ENCODE measurements at places on chromosomes 4 and X. TPM values are rescaled to one million over a fixed set of nuclear protein-coding genes. Genes with fewer than 3 reads are reported as not detected.

- no peak for DNase-seq
Observed at GRCh38 chr4:110998320-110998719, 375.4 kb upstream of the PITX2 start.

DNA sequence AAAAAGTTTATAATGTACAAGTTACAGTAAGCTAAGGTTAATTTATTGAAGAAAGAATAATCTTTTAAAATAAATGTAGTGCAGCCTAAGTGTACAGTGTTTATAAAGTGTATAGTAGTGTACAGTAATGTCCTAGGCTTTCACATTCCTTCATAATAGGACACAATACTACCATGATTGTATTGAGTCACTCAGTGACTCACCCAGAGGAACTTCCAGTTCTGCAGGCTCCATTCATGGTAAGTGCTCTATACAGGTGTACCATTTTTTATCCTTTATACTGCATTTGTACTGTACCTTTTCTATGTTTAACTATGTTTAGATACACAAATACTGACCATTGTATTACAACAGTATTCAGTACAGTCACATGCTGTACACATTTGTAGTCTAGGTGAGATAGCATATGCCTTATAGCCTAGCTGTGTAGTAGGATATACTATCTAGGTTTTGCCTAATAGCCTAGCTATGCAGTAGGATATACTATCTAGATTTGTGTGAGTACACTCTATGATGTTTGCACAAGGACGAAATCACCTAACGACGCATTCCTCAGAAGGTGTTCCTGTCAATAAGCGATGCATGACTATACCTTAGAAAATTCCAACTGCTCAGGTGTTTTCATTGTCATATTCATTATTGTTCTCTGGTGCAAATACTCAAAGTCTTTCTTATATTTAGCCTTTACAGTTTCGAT is 5.5 kb upstream of the TMEM255A start:
- no peak for DNase-seq

- no peak for DNase-seq
Observed at GRCh38 chr4:13544606-13545393, 492 bp upstream of the NKX3-2 start.

DNA sequence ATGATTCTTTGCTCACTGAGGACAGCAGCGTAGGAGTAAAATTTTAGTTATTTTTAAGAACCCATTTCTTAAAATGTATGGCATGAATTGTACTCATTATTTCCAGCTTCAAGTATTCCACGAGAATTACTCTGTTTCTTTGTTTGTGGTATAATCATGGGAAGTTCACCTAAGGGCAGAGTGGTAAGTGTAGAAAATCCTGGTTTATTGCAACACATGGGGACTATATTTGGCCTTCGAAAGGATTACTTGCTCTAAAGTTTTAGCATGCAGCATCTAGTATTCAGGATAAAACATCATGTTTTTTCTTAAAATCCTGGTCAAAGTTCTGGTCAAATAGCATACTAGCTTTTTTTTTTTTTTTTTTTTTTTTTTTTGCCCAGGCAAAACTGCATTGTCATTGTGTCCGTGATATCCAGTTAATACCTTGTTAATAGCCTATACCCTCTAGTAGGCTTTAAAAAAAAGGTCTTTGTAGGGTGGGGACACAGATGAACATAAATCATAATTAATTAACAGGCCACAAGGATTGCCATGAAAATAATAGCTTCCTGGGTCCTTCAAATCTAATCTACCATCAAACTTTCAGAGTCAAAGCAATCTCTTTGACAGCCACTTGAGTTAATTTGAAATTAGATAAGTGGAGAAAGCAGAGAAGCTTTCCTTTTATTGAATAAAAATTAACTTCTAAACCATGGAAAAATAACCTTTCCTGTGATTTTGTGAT is 44.6 kb upstream of the VEGFC start:
- DNase-seq, result no peak

Gene SMIM14
- polyA plus RNA-seq, result 487 TPM
